Amygdala (tissue), 56 donors: ENCODE measurements at places on chromosomes 4 and X.

DNA sequence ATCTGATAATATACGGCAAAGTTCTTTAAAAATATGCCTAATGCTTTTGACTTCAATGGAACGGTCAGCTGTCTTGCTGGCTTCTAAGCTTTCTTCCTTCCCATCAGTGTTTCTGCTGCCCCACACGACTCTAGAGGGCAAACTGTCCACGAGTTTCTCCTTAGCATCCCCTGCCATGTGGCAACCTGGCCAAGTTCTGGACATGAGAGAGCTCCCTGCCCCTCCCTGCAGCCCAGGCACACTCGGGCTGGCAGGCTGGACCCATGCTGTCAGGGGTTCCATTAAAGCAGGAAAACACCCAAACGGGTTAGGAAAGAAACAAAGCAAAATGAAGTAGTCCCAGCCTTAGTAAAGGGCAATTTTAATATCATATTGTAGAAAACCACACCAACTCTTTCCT is 38.8 kb downstream of the KDR start:
- DNase-seq, result peak; percentile 38

DNA sequence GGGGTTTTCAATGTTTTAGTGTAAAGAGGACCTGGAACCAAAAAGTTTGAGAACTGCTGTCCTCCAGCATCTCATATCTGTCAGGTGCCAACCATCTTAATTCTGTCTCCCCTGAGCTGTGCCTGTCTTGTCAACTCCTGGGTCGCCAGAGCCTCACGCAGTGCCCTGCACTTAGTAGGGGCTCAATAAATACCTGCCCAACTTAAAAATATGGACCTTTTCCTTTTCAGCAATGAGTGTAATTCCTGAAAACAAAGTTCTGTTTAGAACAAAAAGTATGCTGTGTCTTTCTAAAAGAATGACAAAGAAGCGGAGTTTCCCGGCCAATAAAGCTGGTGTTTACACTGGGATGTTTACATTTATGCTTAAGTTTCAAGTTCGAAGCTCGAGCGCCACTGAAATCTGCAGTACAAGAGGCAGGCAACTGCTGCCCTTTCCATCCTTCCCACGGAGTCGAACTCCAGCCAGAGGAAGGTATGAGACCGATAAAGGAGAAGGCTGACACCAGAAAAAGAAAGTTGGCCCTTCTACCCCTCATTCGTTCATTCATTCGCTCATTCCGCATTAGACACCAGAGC is 1.1 kb upstream of the HTATSF1 start:
- DNase-seq, result no peak

GRCh38 chr4:111636961-111637585 is 508.2 kb upstream of the FAM241A start:
- DNase-seq, result no peak

GRCh38 chrX:71989768-71990426 is 79.3 kb downstream of the NHSL2 start:
- no peak for DNase-seq

GRCh38 chrX:73850124-73851013 is 287.4 kb downstream of the CHIC1 start:
- no peak for DNase-seq

DNA sequence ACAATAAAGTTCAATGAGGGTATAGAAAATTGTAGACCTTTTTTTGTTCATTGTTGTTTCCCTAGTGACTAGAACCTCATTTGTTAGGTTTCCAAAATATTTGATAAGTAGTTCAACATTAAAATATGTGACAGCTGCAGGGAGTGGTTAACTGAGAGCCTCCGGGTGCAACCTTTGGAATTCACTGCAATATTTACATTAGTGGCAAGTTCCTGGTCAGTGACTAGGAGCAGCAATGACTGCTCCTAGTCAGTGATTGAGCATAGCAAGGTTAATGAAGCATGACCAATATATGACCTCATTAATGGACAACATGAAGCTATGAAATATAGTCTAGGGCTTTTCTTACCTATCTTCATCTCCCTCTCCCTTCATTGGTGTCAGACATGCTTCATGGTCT is 65.8 kb upstream of the FAM47A start:
- no peak for DNase-seq

DNA sequence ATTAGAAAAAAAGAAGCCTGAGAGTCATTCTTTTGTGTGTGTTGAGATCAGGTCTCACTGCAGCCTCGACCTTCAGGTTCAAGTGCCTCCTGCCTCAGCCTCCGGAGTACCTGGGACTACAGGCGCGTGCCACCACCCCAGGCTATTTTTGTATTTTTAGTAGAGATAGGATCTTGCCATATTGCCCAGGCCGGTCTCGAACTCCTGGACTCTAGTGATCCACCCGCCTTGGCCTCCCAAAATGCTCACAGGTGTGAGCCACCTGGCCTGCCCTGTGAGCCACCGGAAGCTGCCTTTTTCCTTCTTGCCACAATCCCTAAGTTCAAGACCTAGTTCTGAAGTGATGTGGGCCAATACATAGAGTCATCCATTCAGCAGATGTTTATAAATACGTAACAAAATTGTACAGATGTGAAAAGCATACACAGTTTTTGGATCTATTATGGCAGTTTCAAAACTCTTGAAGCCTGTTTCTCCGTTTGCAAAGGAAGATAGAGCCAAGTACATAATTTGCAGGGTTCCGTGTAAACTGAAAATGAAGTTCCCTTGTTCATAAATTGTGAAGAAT is 536 bp upstream of the CTSO start:
- DNase-seq, result no peak

- DNase-seq, result no peak
These were observed 156.8 kb upstream of the HS3ST1 start for GRCh38 chr4:11585506-11585905.

GRCh38 chr4:151291485-151291884 is 14.5 kb downstream of the PRSS48 start:
- no peak for DNase-seq

- DNase-seq, result no peak
These were observed 120.5 kb upstream of the C1GALT1C1 start for GRCh38 chrX:120750381-120750780.

DNA sequence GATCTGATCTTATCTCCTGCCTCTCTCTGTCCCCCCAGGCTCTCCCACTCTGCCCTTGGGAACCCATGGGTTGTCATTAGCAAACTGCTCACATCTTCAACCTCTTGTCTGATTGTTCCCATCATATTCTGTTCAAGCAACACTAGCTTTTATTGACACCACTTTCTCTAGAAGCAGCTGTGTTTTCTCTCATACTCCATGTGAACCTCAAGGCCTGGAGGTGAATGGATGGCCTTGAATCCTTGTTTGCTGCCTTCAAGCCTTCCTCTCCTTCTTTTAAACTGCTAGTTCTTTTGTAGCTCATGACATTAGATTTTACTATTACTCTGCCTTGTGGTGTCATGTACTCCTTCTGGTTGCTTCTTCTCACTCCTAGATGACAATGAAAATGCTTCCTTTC is 149.5 kb upstream of the WDFY3 start:
- no peak for DNase-seq

DNA sequence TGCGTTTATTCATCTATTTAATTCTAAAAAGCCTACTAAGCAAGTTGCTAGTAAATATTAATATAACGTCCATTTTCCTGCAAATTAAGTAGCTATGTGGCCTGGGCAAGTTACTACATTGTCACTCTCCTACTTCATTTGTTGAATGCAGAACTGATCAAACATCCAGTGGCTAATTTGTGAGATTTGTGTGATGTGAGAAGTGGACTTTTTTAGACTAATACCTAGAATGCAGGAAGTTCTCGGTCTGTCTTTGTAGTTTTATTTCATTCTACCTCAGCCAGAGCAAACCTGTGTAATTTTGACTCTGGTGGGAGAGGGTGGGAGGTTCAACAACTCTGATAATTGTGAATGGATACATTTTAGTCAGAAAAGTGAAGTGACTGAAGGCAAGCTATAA is 840 bp downstream of the GUF1 start:
- no peak for DNase-seq

DNA sequence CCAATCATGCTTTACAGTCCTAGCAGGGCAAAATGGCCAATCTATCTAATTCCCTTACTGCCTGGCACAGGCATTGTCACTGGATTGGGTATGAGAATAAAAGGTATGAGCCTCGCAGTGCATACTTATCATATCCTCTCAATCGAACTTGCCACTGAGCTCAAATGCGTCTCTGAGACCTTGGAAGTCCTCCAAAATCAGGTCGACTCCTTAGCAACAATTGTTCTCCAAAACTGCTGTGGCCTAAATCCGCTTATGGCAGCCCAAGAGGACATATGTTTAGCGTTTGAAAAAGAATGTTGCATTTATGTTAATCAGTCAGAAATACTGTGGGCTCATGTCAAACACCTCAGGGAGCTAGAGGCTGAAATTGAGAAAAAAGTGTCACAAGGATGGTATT is 69.7 kb downstream of the SPIN4 start:
- no peak for DNase-seq

DNA sequence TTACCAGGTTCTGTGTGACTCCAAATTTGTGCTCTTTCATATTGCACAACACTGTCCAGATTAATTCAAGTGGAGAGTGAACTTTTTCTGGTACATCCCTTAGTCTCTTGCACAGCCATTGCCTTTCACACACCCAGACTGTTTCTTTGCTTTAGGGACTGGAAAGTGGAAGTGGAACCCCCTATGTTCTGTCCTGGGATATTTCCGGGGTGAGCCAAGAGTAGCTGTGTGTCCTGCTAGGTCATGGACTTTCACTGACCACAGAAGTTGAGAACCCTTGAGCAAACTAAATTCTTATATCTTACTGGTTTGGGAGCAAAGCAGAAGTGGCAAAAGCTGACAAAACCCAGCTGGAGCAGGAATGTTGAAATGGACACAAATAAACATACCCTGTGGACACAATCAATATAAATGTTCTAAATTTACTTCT is 10.3 kb upstream of the VSIG4 start:
- peak; percentile 45 for DNase-seq

- DNase-seq, result no peak
These were observed 62.7 kb downstream of the SHROOM2 start for GRCh38 chrX:9848718-9849479.

DNA sequence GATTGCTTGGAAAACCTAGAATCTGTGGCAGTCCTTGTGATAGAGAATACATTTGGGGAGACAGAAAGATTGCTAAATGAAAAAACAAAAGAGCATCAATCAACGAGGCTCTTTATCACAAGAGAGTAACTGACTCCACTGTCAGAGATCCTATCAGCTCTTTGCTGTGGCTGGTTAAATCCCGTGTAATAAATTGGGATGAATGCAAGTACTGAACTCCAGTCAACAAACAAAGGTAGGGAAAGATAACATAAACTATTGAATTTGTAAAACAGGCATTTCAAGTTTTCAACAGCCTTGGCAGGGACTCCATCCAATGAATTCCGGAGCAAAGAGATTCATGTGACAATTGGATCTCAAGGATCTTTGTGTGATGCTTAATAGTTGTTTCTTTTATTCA is 21.3 kb downstream of the MMRN1 start:
- DNase-seq, result no peak

DNA sequence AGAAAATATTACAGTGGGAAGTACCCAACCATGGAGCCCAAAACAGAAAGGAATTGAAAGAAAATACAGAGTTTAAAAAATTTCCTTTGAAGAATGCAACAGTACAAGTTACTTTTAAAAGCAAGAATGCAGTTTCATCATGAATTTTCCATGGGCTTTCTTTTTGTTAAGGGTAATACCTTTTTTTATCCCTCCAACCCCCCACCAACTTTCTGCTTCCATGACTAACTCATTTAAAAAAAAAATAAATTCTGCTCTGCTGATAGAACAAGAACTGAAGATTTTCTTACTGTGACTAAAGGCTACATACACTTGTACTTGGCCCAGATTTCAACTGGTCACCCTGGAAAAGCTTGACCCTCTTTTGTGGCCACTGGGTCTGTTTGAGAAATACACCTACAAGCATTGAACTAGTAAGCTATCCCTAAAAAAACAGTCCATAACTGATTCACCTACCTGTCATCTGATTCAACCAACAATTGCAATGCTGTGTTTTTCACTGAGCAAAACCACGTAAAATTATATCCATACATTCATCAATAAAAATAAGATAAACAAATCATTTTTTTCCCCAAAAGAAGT is 214.2 kb downstream of the NSUN7 start:
- no peak for DNase-seq

GRCh38 chr4:153409412-153409811 is 56.7 kb upstream of the TMEM131L start:
- no peak for DNase-seq

- DNase-seq, result no peak
These were observed at the start of gene PWWP3B for GRCh38 chrX:106168107-106168506. Gene PWWP3B, plus strand, starts transcription at chrX:106168305. Its CDS starts 37,128 bp downstream, at chrX:106205433.

DNA sequence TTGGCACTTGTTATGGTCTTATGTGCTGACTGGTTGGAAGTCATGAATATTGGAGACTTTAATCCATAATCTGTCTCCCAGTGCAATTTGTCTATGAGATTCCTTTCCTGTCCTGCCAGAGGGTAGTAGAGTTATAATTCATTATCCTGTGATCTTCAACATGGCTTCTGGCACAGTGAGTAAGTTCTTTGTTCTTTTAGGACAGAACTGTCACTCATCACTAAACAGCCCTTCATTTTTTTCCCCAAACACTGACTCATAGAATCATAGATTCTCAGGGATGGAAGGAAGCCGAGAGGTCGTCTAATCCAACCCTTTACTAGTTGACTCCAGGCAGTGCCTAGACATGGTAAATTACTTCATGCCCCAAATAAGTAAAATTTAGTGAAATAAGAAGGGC is 78.4 kb downstream of the LUZP4 start:
- no peak for DNase-seq

DNA sequence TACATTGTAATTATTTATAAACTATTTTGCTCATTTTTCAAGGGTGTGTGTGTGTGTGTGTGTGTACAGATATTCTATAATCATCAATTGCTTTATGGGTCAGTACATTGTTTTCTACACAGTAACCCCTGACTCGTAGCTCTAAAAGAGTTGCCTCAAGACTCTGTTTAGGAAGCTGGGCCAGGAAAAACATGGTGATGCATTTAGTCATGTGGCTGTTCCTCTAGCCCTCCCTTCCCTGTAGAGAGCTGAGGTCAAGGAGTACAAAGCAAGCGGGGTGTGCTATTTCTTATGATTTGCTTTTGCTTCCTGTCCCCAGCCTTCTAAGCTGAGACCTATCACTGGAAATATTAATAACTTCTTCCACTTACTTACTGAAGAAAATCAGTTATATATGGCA is 34.8 kb upstream of the SPANXD start:
- no peak for DNase-seq

DNA sequence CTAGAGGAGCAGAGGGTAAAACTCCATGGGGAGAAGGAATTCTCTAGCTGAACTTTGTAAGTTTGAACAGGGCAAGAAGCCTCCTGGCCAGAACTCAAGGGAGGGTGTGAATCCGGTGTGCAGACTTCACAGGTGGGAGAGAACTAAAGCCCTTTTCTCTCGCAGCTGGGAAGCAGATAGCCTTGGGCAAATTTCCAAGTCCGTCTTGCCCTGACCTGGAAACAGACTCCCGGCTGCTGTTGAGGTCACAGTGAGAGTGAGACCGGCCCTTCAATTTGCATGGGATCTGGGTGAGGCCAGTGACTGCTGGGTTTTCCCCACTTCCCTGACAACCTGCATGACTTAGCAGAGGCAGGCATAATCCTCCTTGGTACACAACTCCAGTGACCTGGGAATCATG is 94.5 kb upstream of the ZNF827 start:
- DNase-seq, result no peak

GRCh38 chr4:68193194-68193593 is 52.3 kb downstream of the TMPRSS11B start:
- no peak for DNase-seq
